ENCODE measurements at places on chromosomes 4 and X.

DNA sequence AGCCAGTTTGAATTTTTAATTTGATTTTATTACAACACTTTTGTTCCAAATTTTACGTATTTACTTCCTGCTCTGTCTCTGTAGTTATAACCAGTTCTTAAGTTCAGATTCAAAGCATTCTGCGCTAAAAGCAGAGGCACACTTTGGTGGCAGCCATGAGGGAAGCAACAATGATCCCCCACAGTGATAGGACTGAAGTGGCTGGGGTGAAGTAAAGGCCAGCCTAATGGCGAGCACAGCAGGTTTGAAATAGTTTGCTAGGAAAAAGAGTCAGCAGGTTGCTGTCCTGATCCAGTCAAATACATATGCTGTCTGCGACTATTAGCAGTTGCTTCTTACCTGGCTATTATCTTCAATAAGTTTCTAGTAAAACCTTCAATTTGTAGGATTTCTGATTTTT is 176.3 kb downstream of the RPA4 start:
- DNase-seq, result no peak

GRCh38 chr4:24842356-24842755 is 47.0 kb downstream of the SOD3 start:
- DNase-seq, result no peak

DNA sequence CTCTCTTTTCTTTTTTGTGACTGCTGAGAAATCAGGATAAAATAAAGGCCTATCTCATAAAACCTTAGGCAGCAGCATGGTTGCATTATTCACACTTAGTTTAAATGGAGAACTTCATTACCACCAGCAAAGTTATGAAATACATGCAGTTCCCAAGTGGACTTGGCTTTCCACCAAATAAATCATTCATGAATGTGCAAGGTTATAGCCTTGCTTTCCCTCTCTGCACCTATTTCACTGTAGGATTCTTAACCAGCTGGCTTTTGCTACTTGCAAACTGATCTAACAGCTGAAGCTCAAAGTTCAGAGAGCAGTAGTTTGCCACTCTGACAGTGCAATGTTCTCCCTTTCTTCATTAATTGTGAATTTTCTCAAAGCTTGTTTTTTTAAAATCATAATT is 140.1 kb upstream of the SMIM31 start:
- DNase-seq, result no peak

- no peak for DNase-seq
Measured at GRCh38 chr4:133544097-133544496, 395.0 kb downstream of the PCDH10 start.

DNA sequence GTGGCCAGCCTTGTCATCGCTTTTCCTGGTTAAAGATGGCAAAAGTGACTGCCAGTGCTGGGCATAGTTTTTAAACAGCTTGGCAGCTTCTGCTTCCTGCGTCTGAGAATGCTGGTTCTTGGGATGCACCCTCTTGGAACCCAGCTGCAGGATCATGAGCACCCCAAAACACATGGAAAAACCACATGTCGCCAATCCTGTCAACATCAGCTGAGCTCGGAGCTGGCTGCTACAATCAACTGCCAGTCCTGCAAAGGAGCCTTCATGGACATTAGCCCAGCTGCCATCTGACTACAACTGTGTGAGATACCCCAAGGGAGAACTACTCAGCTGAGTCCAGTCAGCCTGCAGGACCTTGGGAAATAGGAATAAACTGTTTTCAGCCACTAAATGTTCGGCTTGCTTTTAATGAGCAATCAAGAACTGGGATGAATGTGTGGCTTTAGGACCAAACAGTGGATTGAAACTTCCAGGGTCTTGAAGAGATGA is 31.0 kb downstream of the OSTC start:
- no peak for DNase-seq

DNA sequence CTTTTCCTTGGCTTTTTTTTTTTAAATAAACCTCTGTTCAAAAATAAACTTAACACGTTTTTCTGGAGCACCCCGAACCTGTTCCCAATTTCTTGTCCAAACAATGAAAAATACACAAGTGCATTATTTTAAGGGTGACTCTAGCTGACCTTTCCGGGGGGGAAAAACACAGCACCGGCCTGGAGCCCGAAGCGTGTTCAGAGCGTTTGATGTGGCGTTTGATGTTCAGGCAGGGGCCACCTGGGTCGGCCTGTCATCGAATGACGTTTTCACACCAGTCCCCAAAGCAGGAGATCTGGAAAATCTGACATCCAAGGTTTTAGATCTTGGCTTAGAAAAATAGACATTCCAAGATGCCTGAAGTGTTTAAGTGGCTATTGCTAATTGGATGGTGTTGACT is 282.1 kb downstream of the SHOX start:
- DNase-seq, result no peak

GRCh38 chrX:111098874-111099273 is 2.9 kb downstream of the PAK3 start:
- no peak for DNase-seq

- no peak for DNase-seq
Measured at GRCh38 chr4:26866781-26867180, 6.1 kb downstream of the STIM2 start.

- no peak for DNase-seq
Measured at GRCh38 chr4:66567551-66567950, 897.3 kb upstream of the EPHA5 start.

GRCh38 chr4:90546114-90546513 is 418.9 kb downstream of the CCSER1 start:
- no peak for DNase-seq

DNA sequence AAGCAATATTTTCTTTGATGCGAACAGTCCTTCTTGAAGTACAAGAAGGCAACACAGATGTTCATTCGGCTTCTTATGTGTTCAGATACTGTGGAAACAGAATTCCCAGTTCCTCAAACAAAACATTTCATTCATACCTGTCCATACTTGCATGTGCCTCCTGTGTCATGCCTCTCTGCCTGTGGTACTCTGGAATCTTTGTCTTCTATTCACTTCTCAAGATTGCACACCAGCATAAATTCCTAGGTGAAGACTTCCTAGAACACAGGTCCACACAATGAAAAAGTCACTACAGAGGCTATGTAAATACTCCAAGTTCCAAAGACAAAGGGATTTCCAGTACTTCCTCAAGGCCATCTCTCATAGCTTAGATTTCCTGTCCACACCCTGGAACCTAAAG is 367.2 kb downstream of the AFF2 start:
- DNase-seq, result no peak

DNA sequence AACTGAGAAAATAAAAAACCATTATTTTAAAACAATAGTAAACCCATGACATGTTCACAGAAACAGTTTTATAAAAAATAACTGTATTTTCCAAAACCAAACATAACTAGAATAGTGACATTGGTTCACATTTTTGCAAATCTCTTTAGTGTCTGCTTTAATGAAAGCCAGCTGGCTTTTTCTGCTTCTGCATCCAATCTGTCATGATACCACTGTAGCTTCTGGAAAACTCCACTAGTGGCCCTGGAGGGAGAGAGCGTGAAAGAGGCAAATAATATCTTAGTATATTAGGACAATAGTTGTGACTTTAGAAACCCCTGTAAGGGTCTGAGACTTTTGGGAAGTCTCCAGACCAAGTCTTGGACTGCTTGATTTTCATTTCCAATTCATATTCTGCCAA is 31.1 kb downstream of the FGFBP1 start:
- DNase-seq, result no peak

- DNase-seq, result no peak
Measured at GRCh38 chr4:140057701-140058100, 96.3 kb downstream of the MAML3 start.

DNA sequence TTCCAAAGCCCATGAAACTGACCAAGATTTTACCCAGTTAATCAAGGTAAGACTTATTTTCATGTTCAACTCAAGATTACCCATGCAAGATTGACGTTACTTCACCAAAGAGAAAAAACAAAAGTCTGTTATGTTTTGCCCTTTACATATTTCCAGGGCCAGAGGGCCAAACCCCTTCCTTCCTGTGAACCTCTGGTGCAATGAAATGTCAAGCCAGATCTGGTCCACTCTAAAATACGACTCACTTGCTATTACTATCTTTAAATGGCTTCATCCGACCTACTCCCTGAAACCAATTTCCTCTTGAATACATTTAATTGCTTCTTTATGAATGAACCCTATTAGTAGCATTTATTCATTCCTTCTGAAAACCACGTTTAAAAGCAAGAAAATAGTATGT is 33.0 kb downstream of the TSPAN5 start:
- DNase-seq, result no peak

DNA sequence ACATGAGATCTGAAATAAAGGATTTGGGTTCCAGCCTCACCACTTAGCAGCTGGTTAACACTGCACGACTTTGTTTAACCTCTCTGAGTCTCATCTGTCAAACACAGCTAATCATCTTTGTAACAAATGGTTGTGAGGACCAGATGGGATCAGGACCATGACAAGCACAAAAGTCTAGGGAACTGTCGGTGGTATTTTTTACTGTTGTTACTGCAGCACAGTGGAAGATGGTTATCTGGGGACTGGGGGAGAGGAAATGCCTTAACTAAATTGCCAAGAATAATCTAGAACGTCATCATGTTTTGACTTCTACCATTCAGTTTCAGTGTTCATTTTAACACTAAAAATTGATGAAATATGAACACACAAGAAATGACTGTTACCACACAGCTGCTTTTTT is 99.5 kb downstream of the ADGRA3 start:
- no peak for DNase-seq

- DNase-seq, result no peak
Measured at GRCh38 chrX:420496-421223, 34.0 kb upstream of the PPP2R3B start.

DNA sequence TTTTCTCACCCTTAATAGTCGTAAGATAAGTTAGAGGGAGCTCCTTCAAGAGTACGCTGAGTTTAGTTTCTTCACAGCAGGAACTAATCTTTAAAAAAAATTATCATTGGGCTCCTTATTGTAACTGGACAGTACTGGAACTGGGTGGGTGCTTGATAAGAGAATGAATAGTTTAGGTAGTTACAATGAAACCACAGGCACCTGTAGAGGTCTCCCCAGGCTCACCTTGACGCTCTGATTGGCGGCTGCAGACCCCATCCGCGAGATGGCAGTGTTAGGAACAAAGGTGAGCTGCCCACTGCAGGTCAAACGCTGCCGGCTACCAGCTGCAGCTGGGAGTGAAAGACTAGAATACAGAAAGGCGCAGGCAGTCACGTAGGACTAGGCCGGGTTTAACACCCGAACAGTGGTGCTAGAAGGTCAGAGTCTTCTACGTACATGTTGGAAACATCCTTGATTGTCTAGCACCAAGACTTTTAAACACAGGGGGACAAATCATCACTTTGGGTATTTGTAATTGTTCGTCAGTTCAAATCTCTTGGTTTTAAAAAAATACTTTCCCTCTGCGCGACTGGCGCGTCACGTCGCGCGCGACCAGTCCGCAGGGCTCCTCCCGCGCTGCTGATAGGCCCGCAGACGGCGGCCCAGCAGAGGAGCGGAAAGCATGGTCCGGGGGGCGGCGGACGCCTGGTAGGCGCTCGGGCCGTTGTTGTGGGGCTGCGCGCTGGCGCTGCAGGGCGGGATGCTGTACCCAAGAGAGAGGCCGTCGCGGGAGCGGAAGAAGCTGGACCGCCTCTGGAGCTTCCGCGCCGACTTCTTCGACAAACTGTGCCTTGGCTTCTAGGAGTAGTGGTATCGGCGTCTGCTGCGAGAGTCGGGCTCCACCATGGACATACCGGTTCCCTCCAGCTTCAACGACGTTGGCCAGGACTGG is 45.6 kb downstream of the SMARCA5 start:
- DNase-seq, result peak; percentile 2

DNA sequence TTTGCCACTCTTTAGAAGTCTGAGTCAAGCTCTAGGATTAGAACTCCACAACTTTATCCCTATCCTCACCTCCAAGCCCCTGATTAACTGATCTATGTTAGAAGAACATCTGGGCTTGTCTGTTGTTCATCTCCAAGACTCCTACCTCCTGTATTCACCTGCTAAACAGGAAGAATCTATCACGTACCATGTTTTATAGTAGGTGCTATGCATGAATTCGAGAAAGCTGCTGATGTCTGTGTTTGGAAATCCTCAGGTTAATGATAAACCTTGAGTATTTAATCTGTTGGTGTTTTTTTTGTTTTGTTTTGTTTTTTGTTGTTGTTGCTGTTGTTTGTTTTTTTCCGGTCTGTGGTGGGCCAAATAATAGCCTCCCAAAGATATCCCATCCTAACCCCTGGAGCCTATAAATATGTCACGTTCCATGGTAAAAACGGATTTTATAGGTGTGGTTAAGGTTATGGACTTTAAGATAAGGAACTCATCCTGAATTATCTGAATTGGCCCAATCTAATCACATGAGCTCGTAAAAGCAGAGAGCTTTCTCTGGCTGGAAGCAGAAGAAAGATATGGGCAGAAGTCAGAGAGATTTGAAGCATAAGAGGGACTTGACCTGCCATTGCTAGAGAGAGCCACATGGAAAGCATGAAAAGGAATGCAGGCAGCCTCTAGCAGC is 101.2 kb upstream of the DUSP21 start:
- DNase-seq, result no peak

- no peak for DNase-seq
Measured at GRCh38 chr4:3412257-3413020, 29.3 kb upstream of the HGFAC start.

- DNase-seq, result peak; percentile 31
Measured at GRCh38 chr4:89307446-89308160, at the start of gene GPRIN3. TSS of gene GPRIN3 (minus strand) at chr4:89307800. CDS start at chr4:89250110, 57,690 bp downstream.

DNA sequence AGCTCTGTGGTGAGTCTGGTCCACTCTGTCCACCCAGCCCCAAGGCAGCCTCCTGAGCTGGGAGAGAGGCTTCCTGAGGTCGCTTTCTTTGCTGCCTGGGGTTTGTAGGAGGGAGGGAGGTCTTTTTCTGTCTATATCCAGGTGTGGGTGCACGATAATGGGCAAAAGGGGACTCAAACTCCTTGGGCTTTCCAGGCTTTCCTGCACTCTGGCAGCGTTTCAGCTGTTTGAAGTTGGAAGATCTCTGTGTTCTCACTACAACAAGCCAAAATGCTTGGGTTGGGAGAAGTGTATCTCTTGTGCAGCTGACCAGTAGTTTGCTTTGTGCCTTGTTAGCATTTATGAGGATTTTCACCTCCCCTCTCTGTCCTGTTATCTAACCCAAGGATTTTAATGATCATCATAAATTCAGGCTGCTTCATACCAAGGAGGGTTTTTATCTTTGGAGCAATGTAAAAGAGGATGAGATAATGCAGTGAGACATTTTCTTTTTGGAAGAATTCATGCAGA is 126.3 kb downstream of the REPS2 start:
- no peak for DNase-seq

GRCh38 chrX:84415140-84415539 is 87.1 kb downstream of the HDX start:
- DNase-seq, result no peak

GRCh38 chr4:139568206-139568955 is 12.4 kb upstream of the SETD7 start:
- DNase-seq, result no peak

DNA sequence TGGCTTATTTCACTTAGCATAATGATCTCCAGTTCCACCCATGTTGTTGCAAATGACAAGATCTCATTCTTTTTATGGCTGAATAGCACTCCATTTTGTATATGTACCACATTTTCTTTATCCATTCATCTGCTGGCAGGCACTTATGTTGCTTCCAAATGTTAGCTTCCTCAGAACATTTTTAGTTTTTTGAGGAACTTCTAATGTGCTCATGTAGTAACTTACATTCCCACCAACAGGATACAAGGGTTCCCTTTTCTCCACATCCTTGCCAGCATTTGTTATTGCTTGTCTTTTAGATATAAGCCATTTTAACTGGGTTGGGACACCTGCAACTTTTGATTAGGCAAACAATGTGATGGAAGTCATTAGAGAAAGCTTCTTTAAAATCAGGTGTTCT is 454.2 kb downstream of the NLGN4X start:
- DNase-seq, result no peak

GRCh38 chr4:6692806-6693205 is 872 bp upstream of the S100P start:
- no peak for DNase-seq

- no peak for DNase-seq
Measured at GRCh38 chrX:104307341-104307740, 52.6 kb upstream of the ESX1 start.

Data from hypothalamus (tissue), 51 donors.